ENCODE measurements at places on chromosomes 5 and 9. TPM values are rescaled to one million over a fixed set of nuclear protein-coding genes. Genes with fewer than 3 reads are reported as not detected.

- DNase-seq = no peak
Measured at GRCh38 chr5:98416541-98416940, 356.9 kb upstream of the RGMB start.

TCF7 gene
- polyA plus RNA-seq = 2.6 TPM

SPAG8 gene
- 2.3 TPM for polyA plus RNA-seq

SPATA31D4 gene
- not detected for polyA plus RNA-seq
